ENCODE measurements at places on chromosomes 6 and 20.

DNA sequence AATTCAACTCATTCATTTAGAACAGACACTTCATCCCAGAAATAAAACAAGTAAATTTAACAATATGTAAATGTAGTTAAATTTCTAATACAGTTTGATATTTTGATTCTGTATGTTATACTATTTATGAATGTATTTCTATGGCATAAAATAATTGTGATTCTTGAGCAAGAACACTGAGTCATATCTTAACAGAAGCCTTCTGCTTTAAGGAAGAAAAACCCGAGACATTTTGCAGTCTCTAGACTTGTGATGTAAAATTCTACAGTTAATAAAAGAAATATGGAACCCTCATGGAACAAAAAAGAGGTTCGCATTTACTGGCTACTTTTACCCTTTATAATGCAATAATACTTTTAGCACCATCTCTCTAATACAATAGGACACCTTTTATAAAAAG is 47.9 kb upstream of the SCML4 start:
- DNase-seq, result no peak

DNA sequence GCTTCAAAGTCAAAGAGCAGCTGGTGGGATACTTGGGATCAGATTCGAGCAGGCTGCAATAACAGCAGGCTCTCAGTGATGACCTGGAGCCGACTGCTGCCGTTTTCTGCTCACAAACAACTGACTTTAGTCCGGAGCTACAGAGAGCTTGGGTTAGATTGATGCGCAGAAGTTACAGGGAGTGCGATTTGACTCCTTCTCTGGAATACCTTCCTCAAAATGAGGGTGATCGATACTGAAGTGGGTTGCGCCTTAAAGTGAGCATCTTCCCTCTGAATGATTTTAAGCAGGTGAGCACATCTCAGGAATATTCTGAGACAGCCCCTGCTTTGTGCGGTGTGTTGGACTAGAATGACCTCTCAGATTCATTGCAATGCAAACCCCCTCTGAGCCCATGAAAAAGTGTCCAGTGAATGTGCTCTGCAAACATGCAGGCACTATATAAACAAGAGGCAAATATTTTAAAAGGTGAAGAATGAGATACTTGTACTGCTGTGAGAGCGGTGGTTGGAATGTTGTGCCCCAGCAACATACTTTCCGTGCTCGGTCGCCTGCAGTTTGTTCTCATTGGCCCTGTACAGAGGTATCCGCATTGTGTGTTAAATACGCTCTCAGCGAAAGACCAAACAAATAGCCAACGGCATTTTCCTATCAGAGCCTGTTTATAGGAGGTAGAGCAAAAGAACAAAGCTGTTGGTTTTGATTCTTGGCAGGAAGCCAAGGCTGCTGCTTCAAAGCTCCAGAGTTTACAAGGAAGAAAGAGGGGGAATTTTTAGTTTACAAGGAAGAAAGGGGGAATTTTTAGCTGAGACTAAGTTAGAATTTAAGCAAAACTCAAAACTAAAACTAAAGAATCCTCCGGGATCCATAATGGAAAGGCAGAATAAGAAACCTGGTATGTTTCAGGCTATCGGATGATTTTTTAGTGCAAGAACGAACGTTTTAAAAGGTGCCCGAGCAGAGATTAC is 67.7 kb downstream of the PHACTR2 start:
- DNase-seq, result no peak

GRCh38 chr6:127902933-127903332 is 2.1 kb upstream of the THEMIS start:
- no peak for DNase-seq

DNA sequence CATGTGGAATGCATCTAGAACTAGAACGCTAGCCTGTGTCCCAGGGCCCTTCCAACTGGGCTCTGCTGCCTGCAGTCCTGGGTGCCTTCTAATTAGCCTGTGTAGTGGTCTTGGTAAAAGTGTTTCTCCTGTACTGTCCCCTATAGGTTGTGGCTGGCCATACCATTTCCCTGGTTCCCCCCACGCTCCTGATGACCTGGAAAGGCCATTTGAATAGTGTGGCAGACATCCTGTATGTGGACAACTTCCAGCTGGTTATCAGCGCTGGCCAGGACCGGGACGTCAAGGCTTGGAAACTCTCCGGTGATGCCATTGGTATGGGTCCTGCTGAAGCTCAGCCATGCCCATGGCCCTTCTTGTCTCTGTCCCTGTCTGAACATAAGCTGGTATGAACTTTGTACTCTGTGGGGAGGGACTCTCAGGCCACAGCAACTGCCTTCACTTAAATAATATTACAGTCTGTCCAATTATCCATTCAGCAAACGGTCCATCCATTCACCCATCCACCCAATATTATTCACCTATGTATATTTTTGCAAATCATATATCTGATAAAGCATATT is 60.7 kb downstream of the SUN5 start:
- DNase-seq, result no peak

DNA sequence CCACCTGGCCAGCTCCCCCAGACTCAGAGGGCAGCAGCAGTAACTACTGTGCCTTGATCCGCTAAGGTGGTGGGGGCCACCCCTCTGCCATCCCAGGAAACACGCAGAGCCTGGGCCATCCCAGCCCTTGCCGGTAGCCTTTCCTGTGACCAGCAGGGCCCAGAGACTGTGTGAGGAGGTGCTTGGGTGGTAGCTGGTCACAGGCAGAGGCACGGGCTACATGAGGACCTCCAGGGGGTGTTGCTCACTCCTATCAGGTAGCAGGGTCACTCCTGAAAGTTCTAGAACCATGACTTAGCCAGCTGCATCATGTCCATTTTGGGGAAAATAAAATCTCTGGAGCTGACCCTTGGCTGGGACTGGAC is 22.8 kb downstream of the PCMTD2 start:
- DNase-seq, result no peak

- no peak for DNase-seq
These were observed 6.4 kb downstream of the OSTM1 start for GRCh38 chr6:108068182-108068581.

DNA sequence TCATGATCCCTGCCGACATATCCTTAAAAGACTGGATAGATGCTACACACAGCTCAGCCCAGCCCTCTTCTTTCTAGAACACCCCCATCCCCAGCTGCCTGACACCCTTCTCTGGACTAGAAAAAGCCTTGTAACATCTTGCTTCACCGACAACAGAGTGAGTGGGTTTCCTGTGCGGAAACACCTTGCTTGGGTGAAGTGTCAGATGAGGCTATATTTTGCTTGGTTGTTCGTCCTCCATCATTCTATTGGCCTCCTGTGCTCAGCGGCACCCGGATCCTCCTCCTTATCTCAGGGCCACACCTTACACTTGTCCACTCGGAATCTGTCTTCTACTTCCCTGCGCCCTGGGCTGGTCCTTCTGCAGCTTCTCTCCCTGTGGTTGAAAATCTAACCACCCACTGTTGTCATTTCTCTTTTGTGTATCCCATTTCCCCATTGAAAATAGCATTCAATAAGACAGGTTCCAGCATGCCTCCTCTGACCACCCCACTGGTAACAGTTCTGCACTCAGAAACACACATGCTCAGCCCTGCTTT is 101.3 kb upstream of the MLN start:
- DNase-seq, result peak; percentile 9

DNA sequence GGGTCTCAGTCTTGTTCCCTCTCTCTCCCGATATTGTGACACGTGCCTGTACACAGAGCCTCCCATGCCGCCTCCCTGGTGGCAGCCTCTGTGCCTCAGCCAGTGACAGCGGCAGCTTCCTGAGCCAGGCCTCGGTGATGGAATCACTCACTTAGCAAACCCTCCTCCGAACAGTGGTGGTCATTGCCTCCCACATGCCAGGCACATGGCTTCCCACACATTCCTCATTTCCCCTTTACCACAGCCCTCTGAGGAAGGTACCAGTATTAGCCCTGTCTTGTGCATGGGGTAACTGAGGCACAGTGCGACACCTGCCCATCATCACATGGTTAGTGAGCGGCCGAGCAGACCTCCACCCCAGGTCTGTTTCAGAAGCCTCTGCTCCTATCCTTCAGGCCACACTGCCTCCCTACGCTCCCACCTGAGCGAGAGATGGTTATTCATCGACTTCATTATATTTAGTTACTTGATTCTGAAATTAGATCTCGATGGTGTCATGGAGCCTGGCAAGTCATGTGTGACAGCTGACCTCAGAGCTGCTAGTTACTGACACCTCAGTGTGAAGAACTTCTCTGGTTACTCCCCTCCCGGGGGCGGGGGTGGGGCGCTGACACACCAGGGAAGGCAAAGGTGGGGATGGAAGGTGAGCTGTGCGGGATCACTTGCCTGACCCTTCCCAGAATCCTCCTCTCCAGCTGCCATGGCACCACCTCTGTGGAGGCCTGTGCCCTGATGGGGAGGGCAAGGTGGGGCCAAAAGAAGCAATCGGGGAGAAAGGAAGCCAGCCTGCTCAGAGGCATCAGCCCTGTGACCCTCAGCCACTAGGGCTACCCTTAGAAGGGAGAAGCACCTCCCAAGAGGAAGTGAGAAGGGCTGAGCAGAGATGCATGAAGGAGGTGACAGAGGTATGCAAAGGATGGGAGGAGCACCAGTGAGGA is 17.9 kb downstream of the MDGA1 start:
- no peak for DNase-seq
